ENCODE measurements at places on chromosomes 5 and 9.
A peak's percentile ranks its signal among the peaks of the same experiment; 100 is the strongest.

- DNase-seq: peak; percentile 4
Measured at GRCh38 chr5:126561908-126562307, 33.1 kb downstream of the ALDH7A1 start.

- no peak for DNase-seq
Measured at GRCh38 chr5:60779466-60779865, 64.6 kb downstream of the ELOVL7 start.

- DNase-seq: no peak
Measured at GRCh38 chr9:136314056-136314416, 10.1 kb upstream of the CCDC187 start.

DNA sequence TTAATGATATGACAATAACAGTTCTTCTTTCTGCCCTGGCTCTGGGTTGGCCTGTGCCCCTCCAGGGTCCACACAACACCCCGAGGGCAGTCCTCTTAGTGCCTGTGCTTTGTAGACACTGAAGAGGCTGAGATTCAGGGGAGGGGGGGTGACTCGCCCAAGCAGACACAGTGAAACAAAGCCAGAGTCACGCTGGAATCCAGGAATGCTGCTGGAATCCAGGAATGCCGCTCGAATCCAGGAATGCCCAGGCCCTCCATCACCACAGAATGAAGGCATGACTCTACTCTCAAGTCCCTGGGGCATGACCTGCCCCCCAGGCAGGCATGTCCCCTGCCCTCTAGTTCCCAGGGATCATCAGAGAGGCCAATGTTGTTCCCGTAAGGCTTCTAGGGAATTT lies 73.1 kb downstream of the LRSAM1 start:
- peak; percentile 61 for DNase-seq

- no peak for DNase-seq
Measured at GRCh38 chr9:127749090-127749787, 14.1 kb upstream of the TOR2A start.
